Endothelial cell of umbilical vein (primary cell): ENCODE measurements at places on chromosomes 12 and 14. TPM values are rescaled to one million over a fixed set of nuclear protein-coding genes. Genes with fewer than 3 reads are reported as not detected.

Gene ACYP1
- total RNA-seq, result 34.2 and 37.5 TPM in 2 replicates

Gene TECPR2
- total RNA-seq, result 21.5 TPM in 2 replicates

DNA sequence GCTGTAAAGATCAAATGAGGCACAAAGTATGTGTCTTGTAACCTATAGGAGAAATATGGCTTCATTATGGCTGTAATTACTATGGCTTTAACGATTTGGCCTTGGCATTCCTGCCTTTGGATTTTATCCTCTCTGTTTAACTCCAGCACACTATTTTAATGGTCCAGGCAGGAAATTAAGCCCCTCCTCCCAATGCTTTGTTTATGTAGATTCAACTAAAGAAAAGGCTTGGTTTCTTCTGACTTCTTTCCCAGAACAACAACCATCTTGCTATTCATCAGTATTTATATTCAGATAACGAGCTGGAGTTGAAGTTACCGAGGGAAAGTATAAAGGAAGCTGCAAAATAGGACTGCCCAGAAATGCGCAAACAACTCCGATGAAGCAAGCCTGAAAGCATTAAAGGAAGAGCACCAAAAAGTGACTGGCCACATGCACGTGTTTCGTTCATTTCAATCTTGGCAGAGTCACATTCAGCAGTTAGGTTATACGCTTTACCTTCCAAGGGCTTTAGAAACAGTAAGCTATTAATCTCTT lies 104.6 kb downstream of the NELL2 start:
- DNase-seq, result no peak

- peak; percentile 80 for DNase-seq
Measured at GRCh38 chr12:12714276-12715021, 2.7 kb upstream of the CDKN1B start.

GRCh38 chr12:46367351-46368029 lies 5.1 kb downstream of the SLC38A2 start:
- DNase-seq, result peak; percentile 46

DNA sequence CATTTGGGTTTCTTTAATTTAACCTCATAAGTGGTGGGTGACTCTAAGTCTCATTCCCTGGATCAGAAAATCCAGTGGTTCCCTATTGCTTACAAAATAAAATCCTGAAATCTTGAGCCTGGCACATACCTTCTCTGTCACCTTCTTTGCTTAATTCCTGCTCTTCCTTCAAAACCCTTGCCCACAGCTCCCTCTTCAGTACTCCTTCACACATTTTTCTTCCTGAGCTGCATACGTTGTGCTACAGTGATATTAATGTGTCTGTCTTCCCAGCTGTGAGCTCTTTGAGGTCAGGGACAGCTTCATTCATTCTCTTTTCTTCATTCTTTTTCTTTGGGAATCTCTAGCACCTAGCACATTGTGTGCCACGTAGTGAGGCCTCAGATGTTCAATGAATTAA lies 9.5 kb downstream of the TSPAN11 start:
- no peak for DNase-seq

- DNase-seq, result no peak
Measured at GRCh38 chr14:91714805-91715204, 17.1 kb downstream of the CATSPERB start.

DNA sequence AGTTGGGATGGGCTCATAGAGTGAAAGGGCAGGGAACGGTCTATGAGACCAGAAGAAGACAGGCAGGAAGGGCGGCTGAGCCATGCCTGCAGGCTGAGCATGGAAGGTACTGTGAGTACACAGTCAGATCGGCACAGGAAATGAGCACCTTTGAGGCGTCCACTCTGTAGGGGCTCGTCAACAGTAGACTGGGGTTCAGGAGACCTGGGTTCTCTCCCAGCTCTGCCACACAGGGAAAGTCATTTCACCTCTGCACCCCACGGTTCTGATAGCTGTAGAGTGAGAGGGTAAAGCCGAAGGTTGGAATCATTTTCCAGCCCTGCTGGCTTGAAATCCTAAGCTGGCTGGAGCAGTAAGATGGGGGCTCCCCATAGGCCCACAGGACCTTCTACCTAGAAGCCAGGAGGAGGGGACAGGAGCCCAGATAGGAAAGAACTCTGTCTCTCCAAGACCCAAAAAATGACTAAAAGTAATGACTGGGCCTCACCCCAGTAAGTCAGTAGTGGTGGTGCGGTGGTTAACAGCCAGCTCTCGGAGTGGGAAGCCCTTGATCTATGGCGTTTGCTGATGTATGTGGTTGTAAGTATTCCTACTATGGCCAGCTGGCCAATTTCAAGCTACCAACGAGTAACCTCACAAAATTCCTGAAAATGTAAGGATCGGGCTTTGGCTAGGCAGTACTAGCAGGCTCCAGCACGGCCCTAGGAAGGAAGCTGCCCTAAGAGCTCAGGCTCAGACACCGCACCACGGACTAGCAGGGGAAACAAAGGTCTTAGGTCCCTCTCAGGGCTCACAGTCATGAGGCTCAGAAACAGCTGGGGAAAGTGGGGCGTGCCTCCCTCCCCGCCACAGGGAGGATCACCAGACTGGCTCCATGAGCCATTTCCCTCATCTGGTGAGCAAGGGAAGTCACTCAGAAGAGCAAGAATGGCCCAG lies 10.3 kb upstream of the CD27 start:
- DNase-seq, result no peak

DNA sequence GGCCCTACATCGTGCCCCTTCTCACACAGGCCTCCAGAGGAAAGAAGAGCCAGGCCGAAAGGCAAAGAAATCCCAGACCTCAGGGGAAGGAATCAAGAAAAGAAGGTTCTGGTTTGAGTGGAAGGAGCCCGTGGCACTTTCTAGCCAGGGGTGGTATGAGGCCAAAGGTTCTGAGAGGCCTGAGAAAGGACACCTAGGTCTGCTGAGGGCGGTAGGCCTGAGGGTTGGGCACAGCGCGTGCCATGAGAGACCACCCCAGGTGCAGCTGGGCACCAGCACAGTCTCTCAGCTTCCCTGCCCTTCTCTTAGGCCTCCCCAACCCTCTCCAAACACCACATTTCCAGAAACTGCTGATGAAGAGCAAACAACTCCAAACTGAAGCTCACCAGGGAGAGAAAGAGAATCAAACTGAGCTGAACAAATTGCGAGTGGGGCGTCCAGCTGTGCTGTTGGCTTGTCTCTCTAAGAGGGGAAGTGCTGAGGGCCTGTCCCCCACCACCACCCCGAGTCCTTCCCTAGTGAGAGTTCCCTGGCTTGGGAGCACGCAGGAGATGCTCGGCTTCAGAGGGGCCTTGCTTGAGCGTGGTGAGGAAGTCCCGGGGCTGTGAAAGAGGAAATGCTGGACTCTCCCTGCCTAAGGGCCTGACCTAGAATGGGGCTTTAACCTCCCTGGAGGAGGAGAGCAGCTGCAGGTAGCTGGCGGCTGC lies 184.8 kb downstream of the ZFP36L1 start:
- DNase-seq, result no peak
